ENCODE measurements at places on chromosomes 11 and 22.

GRCh38 chr11:72617080-72617762 is 57.0 kb downstream of the PDE2A start:
- no peak for DNase-seq

DNA sequence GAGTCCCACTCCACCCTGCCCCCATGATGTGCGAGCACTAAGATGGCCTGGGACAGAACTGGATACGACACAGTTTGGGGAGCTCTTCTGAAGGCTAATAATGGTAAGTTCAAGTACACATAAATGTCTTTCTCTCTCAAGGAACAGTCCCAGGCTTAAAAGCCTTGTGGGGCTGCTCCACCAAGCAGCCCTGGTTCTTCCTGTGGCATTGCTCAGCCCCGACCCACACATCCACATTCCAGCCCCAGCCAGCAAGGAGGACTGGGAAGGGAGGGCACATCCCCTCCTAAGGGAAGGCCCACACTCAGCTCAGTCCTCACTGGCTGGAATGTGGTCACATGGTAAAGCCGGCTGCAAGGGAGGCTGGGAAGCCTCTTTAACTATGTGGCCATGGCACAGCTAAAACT is 13.3 kb upstream of the MB start:
- no peak for DNase-seq

GRCh38 chr11:127627204-127627603 is 626.6 kb upstream of the KIRREL3 start:
- DNase-seq, result no peak

DNA sequence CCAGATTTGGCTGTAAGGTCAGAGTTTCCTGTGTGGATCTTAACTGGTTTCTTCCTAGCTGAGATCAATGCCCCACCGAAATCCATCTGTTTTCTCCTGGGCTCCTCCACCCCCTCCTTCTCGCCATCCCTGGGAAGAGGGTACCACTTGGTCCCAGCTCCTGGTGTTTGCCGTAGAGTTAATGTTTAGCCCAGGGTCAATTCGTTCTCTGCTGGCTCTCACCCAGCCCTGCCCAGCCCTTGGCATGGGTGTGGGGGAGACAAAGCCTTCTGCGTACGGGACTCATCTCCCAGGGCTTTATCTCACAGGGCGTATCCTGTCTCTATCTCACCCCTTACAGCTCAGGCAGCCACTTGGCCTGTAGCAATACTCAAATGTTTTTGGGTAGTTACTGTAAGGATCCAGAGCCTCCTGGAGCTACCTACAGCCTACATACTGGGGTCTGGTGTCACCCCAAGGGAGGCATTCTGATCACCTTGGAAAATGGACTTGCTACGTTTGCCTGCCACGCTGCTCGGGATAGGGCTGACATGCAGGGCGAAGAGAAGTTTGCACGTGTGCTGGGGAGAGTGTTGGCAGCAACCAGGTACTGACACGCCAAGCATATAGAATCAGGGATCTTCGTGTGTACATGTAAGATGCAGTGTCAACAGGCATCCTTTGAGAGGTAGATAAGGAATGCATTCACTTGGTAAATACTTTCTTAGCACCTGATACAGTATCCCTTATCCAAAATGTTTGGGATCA is 66.1 kb downstream of the SCN3B start:
- no peak for DNase-seq

All from stimulated activated CD8-positive, alpha-beta memory T cell treated with anti-CD3 and anti-CD28 coated beads, Interleukin-2, amount 100 ng/mL, for 48 hours (primary cell).